Osteocyte (in vitro differentiated cells): ENCODE measurements at places on chromosomes 1 and 21. TPM values are rescaled to one million over a fixed set of nuclear protein-coding genes. Genes with fewer than 3 reads are reported as not detected.

The TXNIP gene
- 246 and 274 TPM in 2 replicates for total RNA-seq

The LCE3E gene
- total RNA-seq = not detected in 2 replicates

The FCRL1 gene
- not detected in 2 replicates for total RNA-seq

The OLIG1 gene
- not detected in 2 replicates for total RNA-seq

The ST7L gene
- total RNA-seq = 22.0 and 22.4 TPM in 2 replicates

The TESK2 gene
- 2.7 and 4.1 TPM in 2 replicates for total RNA-seq

The CHIA gene
- total RNA-seq = not detected in 2 replicates

The TDRKH gene
- total RNA-seq = 3.0 and 3.6 TPM in 2 replicates

The LMOD1 gene
- 15.1 and 15.9 TPM in 2 replicates for total RNA-seq

The S100A14 gene
- not detected in 2 replicates for total RNA-seq
